ENCODE measurements at places on chromosomes 16 and 17.

DNA sequence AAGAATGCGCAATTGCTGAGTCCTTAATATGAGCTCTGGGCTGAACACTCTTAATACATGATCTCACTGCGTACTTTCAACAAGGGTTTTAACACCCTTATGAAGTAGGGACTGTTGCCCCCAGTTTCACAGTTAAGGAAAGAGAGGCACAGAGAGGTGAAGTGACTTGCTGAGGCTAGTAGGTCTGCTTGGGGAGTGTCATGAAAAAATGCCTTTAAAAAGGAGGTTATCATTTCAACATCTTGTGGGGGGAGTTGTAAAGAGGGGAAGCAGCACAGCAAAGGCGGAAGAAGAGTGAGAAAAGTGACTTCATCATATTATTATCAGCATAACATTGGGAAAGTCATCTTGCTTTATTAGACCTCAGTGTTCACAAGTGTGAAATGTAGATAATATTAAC, 2.1 kb downstream of the CCL4L2 start:
- DNase-seq = no peak

GRCh38 chr17:77253611-77254051, 112.9 kb downstream of the SEC14L1 start:
- no peak for DNase-seq

- no peak for DNase-seq
Measured at GRCh38 chr17:298791-299450, 53.7 kb downstream of the RPH3AL start.

GRCh38 chr17:36755586-36755985, 154.2 kb downstream of the MRM1 start:
- DNase-seq = peak; percentile 13

GRCh38 chr16:1311212-1311737, 1.8 kb downstream of the UBE2I start:
- DNase-seq = no peak

DNA sequence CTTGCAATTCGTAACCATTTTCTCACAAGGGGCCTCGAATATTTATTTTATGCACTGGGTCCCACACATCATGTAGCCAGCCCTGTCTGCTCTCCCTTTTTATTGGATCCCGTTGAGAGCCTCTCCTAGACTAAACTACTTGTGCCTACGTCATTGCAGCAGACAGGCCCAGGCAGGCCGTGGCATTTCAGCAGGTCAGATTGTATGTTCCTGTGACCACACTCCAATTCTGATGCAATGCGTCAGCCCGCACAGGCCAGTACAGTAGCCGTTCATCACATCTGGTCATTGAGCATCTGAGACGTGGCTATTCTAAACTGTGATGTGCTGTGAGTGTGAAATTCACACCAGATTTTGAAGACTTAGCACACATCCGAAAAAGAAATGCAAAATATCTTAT, 42.2 kb downstream of the ABAT start:
- DNase-seq = peak; percentile 65

GRCh38 chr17:27562777-27563455, 68.1 kb upstream of the LGALS9 start:
- no peak for DNase-seq

- DNase-seq = peak; percentile 69
Measured at GRCh38 chr17:61568219-61569072, 22.6 kb downstream of the NACA2 start.

GRCh38 chr17:42193216-42193968, 902 bp downstream of the GHDC start:
- DNase-seq = no peak

DNA sequence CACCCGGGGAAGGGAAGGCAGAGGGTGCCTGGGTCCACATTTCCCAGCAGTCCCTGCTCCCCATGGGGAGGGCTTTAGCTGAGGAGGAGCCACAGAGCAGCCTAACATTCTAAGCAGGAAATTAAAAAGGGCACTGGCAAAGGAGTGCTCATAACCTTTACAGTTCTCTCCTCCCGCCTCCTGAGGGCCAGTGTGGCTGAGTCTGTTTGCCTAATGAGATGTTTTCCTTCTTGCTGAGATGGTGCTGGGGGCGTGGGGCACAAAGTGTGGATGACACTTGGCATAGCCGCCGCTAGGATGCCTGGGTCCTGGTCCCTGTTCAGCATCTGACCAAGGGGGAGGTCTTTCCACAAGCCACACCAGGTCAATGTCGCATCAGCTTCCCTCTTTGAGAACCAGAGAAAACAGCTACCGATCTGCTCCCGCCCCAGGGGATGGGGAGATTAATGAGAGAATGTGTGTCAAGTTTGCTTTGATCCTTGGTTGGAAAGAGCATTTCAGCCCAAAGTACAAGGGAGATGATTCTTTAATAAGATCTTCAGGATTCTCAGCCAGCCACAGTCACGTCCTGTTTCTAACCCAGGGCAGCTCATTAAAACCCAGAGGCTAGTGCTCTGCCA, 5.8 kb downstream of the KIF18B start:
- DNase-seq = no peak

DNA sequence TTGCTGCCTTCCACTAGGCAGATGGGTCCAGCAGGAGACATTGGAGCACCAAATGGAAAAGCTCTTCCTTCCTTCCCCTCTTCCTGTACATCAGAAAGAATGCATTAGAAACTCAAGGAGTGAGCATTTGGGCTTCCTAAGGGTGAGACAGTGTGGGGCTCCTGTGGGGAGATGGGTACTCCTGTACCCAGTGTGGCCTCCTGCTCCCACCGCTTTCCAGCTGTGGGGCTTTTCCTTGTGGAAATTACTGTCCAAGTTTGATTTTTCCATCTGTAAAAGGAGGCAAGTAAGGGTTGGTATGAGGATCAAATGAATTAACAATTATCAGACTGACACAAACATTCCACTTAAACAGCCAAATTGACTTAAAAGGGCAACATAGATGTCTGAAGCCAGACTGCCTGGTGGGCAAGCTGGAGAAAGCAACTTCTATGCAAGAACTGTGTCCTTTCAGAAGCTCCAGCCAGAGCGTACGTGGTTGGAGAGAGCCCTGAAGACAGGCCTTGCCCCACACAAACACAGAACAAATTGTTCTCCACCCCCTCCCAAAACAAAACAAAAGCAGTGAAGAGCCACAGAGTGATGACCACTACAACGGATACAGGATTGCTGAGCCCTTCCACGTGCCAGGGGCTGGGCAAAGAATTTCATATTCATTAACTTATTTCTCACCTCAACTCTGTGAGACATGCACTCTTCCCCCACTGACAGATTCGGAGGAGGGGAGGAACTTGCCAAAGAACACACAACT, 23.1 kb upstream of the ALDH3A1 start:
- no peak for DNase-seq

DNA sequence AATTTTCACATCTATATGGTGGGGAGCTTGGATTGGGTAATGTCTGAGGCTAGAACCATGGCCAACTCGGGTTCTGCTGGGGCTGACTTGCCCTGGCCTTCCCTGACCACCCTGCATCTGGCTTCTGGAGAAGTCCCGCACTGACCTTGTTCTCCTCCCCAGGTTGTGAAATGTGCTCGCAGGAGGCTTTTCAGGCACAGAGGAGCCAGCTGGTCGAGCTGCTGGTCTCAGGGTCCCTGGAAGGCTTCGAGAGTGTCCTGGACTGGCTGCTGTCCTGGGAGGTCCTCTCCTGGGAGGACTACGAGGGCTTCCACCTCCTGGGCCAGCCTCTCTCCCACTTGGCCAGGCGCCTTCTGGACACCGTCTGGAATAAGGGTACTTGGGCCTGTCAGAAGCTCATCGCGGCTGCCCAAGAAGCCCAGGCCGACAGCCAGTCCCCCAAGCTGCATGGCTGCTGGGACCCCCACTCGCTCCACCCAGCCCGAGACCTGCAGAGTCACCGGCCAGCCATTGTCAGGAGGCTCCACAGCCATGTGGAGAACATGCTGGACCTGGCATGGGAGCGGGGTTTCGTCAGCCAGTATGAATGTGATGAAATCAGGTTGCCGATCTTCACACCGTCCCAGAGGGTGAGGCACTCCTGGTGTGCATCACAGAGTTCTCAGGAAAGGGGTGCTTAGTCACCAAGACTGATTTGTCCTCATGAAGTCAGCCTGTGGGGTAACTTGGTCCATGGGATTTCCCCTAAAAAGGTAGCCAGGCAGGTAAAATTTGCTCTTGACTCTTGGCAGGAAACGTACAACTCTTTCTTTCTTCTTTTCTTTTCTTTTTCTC, 6.1 kb downstream of the NOD2 start:
- no peak for DNase-seq

GRCh38 chr17:5035315-5035714, at the start of gene SLC52A1:
Gene SLC52A1 (minus strand): TSS chr17:5035426. CDS start chr17:5034606, 820 bp downstream.
- DNase-seq = no peak

DNA sequence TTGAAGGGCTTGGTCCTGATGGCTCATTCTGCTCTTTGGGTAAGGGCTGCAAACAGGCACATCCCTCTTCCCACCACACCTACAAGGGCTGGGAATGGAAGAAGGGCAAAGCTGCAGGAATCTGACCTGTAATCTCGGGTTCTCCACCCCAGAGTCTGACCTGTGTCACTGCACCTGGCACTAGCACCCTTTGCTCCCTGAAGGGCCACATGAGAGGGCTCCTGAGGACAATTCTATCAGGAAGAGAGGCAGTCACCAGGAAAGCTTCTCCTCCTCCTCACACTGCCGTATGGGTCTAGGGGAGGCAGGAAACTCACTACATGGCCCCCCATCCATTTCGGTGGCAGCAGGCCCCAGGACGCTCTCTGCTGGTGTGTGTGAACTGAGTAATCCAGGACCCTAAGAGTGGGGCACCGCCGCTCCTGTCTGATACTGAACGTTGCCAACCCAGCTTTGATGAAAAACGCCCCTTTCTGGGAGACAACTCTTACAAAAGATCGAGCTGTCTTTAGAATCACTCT, 26.4 kb downstream of the TTLL6 start:
- no peak for DNase-seq

DNA sequence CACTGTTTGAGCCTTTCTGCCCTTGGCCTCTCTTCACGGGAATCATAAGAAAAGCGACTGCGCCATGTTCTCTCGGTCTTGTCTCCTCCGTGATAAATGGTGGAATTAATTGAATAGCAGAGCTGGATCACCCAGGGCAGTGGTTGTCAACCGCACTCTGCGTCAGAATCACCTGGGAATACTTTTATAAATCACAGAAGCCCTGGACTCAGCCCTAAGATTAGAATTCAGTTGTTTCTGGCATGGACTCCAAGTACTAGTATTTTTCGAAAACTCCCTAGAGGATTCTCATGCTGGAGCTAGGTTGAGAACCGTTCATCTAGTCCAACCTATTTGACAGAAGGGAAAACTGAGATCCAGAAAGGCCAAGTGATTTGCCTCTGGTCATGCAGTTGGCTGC, 64.1 kb downstream of the SPACA3 start:
- no peak for DNase-seq

DNA sequence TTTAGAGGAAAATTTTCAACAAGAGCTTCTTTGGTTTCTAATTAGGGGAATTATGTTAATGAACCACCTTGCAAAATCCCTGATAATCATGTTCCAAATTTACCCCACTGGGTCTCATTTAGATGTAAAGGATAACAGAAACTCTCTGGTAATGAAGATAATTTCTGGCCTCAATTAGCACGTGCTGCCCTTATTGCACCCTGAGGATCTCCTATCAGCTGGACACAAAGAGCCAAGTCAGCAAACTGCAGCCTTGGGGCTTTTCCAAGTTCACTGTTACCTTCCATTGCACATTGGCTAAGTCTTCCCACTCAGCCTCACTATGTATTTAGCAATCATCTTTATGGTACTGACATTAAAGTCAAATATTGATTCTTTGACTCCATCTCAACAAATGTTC, 78.1 kb downstream of the GP2 start:
- no peak for DNase-seq

DNA sequence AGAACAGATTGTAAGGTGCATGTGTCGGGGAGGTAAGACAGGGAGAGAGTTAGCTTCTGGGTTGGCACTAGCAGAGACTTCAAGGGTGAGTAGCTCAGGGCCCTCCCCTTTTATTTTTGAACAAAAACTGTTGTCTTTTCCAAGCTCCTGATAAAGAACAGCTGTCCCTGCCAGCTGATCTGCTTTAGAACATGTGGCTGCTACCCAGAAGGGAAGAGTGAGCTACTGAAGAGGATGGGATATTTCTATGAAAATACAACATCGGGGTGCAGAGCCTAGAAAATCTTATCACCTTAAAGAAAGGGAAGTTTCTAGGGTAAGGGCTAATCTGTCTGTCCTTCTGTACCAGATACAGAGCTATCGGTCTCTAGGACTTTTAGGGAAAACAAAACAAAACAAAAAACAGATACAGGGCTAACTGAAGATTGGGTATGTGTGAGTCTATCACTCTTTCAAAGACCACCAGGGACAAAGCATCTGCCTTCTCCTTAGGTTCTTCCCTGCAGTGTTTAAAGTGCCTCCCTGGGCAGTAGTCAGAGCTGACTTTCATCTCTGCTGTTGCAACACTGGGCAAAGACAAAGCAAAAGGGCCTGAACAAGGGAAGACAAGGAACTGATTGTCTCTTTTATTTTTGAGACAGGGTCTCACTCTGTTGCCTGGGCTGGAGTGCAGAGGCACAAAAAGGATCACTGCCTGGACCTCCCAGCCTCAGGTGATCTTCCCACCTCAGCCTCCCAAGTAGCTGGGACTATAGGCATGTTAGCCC, 5.0 kb upstream of the DHRS13 start:
- DNase-seq = no peak

- no peak for DNase-seq
Measured at GRCh38 chr16:63188086-63188771, 1152.0 kb upstream of the CDH8 start.

- no peak for DNase-seq
Measured at GRCh38 chr16:65119435-65119834, 2.4 kb downstream of the CDH11 start.

DNA sequence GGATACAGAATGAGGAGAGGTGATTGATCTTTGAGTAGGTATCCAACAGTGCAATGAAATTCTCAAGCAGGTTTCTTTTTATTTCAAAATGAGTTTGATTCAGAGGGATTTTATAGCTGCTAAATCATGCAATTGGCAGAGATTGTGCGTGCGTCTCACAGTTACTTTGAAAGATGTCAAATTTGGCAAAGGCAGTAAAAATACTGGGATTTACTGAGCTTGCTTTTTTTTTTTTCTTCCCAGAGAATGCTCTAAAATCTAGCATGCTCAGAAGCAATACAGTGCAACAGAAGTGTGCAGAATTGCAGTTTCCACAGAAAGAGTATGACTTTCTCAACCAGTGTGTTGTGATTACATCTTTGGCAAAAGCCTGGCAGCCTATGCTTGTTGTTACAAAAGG, 410.7 kb upstream of the GOT2 start:
- no peak for DNase-seq

DNA sequence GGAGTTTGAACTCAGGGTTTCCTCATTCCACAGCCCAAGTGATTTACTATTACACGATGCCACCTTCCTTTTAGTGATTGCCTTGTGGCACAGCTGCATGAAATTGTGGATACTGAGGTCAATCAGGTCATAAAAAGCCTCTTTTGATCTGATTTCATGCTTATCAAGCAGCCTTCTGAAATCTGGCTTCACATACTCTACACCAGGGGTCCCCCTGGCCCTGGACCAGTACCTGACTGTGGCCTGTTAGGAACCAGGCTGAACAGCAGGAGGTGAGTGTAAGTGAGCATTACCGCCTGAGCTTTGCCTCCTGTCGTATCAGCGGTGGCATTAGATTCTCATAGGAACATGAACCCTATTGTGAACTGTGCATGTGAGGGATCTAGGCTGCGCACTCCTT, 13.8 kb downstream of the SLFN5 start:
- DNase-seq = peak; percentile 66

- DNase-seq = no peak
Measured at GRCh38 chr16:53600126-53600525, 97.1 kb upstream of the AKTIP start.

All from DMS153 (cell line).